Left ventricle myocardium superior (tissue), 1 donor: ENCODE measurements at places on chromosomes 4 and X. TPM values are rescaled to one million over a fixed set of nuclear protein-coding genes. Genes with fewer than 3 reads are reported as not detected.

DNA sequence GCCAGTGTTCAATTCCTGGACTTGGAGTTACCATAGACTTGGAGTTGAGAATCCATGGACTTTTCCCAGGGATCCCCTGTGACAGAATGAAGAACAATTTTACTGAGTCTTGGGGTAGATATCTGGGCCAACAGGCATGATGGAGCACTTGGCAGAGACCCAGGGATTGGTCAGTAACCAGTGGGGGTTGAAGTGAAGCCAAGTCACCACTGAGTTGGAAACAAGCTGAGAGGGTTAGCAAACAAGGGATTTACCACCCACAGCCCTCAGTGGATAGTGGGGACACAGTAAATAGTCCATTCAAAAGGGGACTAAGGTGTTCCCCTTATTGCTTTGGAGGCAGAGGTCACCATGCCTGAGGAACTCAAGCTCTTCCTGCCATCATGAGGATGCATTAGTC, 281.7 kb downstream of the PPP1R2C start:
- DNase-seq = no peak

DNA sequence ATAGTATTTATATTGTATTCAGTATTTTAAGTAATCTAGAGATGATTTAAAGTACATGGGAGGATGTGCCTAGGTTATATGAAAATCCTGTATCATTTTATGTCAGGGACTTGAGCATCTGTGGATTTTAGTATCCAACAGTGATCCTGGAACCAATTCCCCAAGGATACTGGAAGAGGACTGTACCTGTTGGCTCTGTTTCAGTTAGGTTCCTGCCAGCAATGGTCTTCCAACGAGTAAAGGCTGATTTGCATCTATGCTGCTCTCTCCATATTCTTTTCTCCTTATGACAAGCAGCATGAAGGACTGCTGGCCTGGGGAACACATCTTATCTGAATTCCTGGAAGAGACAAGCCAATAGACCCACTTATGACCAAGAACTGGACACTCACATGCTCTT, 34.9 kb downstream of the ASB9 start:
- DNase-seq = no peak

DNA sequence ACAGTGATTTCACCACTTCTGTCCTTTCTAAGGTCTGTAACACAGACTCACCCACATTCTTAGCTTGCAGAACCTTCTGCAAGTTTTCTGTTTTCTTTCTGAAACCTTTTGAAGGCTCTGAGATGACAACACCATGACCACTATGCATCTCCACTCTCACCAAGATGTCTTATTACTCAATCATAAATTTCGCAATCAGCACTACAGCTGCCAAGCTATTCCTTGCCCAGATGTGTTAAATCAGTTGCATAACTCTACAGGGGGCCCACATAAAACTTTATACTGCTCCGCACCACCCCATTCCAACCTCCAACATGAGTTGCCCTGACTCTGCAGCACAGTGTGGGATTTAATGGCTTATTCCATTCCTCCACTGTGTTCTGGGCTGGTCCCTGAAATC, 229.9 kb downstream of the COL25A1 start:
- no peak for DNase-seq

DNA sequence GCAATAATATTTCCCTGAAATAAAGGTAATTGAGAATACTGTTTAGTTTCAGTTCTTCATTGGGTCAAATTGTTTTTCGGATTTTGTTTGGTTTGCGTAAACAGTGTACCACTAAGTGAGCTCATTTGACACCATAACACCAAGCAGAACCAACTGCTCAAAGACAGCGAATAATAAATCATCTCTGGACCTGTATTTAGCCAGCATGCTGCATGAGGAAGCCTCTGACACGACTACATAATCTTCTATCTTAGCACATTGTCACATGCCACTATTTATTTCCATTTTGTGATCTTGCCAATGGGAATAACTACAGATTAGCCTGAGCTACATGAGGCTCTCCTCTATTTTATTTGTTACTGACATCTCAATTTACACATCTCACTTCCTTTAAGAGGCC, 12.1 kb upstream of the PRKG2 start:
- no peak for DNase-seq

GRCh38 chr4:63036159-63036866, 1372.9 kb downstream of the TECRL start:
- no peak for DNase-seq

GRCh38 chr4:122830426-122831095, 3.9 kb downstream of the FGF2 start:
- no peak for DNase-seq

DNA sequence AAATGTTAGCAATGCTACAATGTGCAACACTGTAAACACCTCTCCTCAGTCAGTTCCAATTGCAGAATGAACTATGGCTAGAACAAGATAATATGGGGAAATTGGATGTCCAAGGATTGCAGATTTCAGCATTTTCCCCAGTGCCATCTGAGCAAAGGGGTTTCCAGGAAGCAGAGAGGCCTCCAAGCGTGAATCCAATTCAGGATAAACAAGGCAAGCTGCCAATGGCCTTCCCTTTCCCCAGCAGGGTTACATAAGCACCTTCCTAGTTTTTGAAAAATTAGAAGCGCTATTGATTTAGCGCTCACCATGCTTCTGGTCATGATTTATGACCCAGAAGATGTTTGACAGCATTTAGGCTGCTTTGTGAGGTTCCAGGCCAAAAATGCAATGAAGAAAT, 223.0 kb upstream of the GATB start:
- DNase-seq = no peak

DNA sequence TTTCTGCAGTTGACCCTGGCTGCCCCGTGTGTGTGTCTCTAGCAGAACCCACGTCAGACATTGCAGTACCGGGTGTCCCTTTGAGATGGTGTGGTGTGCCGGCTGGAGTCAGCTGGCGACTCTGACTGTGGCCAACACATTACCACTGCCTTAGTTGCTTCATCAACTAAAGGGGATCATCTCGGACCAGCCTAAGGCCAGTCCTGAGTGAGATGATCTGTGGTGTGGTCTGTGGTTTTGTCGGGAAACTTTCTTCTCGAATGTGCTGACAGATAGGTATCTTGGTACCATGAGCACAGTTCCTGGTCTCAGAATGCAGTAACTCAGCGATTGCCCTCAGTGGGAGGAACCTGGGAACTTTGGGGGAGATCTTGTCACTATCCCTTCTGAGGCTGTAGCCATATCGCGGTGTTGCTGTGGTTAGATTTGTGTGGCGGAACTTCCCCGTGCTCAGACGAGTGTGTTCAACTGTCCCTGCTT, 15.8 kb downstream of the TBC1D14 start:
- no peak for DNase-seq

DNA sequence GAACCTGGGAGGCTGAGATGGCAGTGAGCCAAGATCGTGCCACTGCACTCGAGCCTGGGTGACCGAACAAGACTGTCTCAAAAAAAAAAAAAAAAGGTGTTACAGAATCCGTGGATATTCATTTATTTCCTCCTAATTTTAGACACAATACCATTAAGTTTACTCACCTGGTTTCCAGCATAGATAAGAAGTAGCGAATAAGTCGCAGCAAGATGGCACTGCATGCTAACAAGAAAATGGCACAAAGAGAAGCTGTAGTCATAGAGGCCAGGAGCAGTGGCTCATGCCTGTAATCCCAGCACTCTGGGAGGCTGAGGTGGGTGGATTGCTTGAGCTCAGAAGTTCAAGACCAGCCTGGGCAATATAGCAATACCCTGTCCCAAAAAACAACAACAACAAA, 17.0 kb upstream of the MOB1B start:
- DNase-seq = no peak

DNA sequence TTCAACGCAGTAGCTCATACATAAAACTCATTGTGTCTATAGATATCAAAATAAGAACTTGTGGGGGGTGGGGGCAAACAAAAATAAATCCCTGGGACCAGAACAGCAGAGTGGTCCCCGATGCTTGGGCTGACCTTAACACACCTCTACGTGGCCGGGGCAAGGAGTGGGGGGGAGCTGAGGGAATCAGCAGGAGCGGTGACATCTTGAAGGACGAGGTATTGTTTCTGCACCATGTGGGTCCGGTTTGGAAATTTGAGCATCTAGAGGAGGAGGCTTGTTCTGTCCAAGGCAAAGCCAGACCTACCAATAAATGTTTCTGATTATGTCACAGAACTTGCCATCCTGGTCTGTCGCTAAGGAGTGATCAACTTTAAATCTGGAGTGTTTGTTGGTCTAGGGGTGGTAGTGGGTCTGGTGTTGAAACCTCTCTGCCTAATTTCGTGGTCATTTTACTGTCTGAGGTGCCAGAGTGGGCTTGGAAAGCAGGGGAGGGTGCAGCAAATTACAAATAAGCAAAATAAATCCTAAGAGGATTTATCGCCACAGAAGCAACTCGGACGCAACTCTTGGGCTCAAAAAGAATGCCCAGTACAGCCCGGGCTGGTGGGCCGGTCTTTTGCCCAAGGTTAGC, 774 bp upstream of the RAPGEF2 start:
- no peak for DNase-seq

GRCh38 chr4:3047464-3048286, 26.7 kb downstream of the HTT-AS start:
- peak; percentile 69 for DNase-seq

GRCh38 chrX:49186125-49187027, at the start of gene PRICKLE3:
Gene PRICKLE3, minus strand, starts transcription at chrX:49186373. Its CDS starts 76 bp downstream, at chrX:49186297.
- DNase-seq = peak; percentile 92

GRCh38 chrX:78104447-78105176, 564 bp downstream of the PGK1 start:
- peak; percentile 42 for DNase-seq

GRCh38 chr4:169485791-169486742, 126.3 kb downstream of the NEK1 start:
- DNase-seq = no peak

DNA sequence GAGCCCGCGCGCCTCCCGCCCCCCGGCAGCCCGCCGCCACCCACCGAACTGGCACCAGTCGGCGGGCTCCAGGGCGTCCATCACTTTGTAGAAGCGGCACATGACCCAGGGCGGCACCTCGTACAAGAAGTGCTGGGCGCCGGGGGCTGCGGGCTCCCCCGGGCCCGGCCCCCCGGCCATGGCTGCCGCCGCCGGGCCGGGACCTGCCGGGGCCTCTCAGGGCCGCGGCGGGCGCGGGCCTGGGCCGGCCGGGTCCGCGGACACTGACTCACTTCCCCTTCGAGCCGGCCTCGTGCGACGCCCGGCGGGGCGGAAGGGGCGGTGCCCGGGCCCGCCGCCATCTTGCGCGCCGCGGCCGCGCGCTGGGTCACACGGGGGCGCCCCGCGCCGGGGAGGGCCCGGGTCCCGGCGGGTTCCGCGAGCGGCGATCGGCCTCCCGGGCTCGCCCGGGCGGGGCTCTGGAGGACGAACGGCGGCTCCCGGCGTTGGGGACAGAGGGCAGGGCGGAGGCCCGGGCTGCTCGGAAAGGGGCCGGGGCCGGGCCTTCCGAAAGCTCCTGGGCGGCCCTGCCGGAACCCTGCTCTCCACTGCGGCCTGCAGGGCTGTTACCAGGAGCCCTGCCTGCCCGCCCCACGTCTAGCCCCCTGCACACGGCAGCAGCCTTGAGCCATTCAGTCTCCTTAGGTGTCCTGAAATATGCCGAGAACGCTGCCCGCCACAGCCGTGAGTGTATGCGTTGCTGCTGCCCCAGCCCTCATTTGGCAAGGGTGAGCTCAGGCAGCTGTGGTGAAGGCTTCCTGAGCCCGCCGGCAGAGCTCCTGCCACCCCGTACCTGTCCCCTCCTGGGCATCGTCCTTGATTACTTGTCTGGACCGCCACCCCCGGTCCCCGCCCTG, at the start of gene IRAK1:
Gene IRAK1 (minus strand): TSS at position 270 of the 896 bp plus-strand sequence. CDS start 90 bp downstream, at position 180.
- peak; percentile 78 for DNase-seq

- DNase-seq = no peak
Observed at GRCh38 chr4:185276036-185276435, 66.6 kb downstream of the SNX25 start.

DNA sequence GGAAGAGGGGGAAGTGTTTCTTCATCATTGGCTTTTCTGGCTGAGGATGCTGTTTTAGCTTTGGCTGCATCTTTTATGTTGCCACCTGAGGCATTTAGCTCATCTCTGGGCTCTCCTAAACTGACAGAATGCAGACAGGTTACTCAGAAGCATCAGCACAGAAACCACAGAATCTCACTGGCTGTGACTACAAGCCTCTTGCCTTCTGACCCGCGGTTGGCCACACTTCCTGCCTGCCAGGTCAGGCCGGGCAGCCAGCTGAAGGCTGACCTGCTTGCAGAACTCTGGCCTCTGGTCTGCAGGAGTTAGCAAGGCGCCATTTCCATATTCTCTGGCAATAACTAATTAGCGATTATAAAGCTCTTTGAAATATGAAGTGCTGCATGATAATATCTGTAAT, 366.5 kb downstream of the MID1IP1 start:
- no peak for DNase-seq

DNA sequence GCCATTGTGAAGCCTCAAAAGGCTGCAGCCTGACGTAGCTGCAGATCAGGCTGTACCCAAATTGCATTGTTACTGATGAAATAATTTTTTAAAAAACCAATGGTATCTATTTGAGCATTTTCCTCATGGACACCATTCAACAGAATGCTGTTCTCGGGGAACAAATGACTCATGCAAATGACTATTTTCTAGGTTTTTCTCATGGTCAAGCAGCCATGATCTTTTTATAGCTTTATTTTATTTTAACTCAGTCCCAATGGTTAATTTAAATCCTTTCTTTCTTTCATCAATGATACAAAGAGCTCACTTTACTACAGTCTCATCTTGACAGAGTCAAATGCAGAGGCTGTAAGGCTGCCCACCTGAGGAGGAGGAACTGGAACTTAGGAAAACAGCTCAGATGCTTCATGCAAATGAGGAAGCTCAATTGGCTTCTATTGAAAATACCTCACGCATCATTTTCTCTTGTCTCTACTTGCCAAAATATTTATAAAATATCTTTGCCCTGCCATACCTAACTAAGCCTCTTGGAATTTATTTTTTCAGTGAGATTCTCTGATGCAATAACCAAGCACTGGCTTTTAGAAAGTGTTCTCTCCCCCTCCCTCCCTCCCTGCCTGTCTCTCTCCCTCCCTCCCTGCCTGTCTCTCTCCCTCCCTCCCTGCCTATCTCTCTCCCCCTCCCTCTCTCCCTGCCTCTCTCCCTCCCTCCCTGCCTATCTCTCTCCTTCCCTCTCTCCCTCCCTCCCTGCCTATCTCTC, 81.0 kb downstream of the SORBS2 start:
- DNase-seq = no peak

GRCh38 chr4:109113521-109113920, 188.9 kb downstream of the COL25A1 start:
- no peak for DNase-seq

GRCh38 chrX:5617666-5618065, 611.0 kb downstream of the NLGN4X start:
- DNase-seq = no peak

GRCh38 chr4:122038896-122039295, 87.0 kb upstream of the TRPC3 start:
- no peak for DNase-seq

TIMM8A gene
- 19.0 TPM for total RNA-seq

C4orf50 gene
- total RNA-seq = 0.02 TPM

SYTL4 gene
- total RNA-seq = 2.6 TPM

HEPH gene
- 11.8 TPM for total RNA-seq

TFE3 gene
- 18.5 TPM for total RNA-seq

NOCT gene
- total RNA-seq = 10.1 TPM

HTR2C gene
- not detected for total RNA-seq

CT55 gene
- total RNA-seq = not detected

CYLC1 gene
- not detected for total RNA-seq

SHOX gene
- not detected for total RNA-seq
